Stimulated activated effector memory CD8-positive, alpha-beta T cell treated with anti-CD3 and anti-CD28 coated beads, Interleukin-12 subunit alpha, Interleukin-12 subunit beta, amount 100 ng/mL, for 72 hours (primary cell): ENCODE measurements at places on chromosomes 2 and 18.

GRCh38 chr2:170685591-170685990 lies 29.5 kb upstream of the SP5 start:
- DNase-seq = no peak

- no peak for DNase-seq
Observed at GRCh38 chr2:233807966-233808935, 30.1 kb downstream of the MROH2A start.

- peak; percentile 57 for DNase-seq
Observed at GRCh38 chr2:241540771-241541561, 17.6 kb upstream of the BOK start.

DNA sequence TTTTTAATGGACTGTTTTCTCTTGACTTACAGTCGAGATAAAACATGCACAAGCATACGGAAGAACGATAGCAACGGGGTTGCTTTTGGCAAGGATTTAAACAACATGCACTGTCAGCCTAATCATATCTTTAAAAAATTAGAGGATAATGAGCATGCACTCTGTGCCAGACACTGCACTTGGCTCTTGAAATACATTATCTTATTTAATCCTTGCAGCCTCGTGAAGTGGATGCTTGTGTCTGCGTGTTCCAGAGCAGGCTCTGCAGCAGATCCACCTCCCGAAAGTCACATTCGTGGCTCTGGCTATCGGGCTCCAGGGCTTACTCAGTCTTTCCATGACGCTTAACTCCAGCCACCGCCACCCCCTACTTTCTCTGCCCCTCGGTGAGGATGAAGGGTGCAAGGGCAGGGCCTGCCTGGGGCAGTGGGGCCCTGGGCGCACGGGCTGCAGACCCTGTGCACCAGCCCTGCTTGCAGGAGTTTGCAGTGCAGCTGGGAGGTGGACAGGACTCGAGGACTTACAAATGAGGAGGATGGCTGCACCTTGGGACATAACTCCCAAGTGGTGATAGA lies 61.7 kb downstream of the ACKR3 start:
- DNase-seq = no peak

DNA sequence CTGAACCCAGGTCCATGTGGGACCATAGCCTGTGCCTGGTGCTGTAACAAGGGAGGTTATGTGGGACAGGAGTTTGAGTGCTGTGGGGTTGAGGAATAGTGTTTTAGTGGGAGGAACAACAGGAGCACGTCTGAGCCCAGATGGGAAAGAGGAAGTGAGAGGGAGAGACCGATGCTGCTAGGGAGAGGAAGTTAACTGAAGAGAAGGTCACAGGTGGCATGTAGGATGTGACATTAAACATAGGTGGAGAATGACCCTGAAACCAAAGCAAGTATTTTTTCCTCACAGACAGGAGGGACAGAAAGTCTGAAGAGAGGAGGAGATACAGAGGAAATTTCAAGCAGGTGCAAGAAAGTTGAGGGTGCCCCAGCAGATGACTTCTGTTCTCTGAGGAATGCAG lies 87.8 kb downstream of the ACOXL start:
- DNase-seq = no peak

DNA sequence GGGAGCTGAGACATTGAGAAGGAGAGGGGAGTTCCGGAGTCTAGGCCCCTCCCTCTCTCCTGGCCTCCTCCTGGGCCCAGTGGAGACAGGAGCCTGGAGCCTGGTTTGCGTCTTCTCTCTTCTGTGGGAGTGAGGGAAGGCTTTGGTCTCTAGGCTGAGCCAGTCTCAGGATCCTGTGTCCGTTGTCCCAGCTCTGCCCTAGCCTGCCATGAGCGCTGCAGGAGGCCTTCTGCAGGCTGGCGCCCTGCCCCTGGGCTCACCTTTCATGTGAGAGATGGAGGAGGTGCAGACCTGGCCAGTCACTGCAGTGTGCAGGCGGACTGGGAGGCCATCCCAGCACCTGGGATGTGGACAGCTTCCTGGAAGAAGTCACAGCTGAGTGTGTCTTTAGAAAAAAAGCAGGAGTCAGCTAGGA lies 8.7 kb downstream of the IMPA2 start:
- DNase-seq = no peak

- no peak for DNase-seq
Observed at GRCh38 chr2:198701481-198701880, 756.3 kb downstream of the SATB2 start.

DNA sequence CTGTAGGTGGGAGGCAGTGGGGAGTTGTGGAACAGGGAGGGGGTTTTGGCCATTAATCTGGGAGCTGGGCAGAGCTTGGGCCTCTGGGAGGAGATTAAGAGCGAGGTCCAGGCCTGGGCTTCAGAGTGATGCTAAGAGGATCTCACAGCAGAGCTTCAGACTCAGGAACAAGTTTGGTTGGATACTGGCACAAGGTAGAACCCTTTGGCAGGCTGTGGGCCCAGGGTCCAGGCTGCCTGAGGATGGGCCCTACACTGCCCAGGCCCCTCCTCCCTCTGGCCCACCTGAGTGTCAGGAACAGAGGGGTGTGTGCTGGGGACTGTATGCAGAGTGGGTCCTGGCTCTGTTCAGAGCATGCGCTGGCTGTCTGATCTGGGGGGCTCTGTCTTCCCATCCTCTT lies 334.9 kb downstream of the CYP26B1 start:
- no peak for DNase-seq

DNA sequence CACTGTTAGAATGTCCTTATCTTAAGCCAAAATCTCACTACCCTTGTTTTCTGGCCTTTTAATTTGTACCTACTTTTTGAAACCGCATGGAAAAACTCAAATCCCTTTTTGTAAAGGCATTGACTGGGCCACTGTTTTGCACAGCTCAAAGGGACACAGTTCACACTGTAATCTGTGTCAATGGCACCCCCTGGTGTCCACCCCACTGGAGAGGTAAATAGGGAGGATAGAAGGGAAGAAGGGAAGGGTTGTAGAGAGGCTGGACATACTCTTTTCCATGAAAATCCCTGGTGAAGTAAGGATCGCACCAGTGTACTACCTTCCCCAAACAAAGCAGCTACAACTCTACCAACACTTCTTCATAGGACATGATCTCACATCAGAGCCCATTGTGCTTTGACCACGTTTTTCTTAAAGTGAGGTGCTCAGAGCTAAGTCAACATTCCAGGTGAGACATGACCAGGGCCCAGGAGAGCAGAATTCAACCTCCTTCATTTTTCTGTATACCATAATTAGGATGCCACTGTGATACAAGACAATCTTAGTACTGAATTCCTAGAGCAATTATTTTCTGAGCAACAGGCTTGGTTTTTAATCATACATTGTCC lies 92.4 kb upstream of the RMDN2 start:
- peak; percentile 59 for DNase-seq

- DNase-seq = no peak
Observed at GRCh38 chr2:54206596-54206995, 49.4 kb downstream of the TSPYL6 start.

DNA sequence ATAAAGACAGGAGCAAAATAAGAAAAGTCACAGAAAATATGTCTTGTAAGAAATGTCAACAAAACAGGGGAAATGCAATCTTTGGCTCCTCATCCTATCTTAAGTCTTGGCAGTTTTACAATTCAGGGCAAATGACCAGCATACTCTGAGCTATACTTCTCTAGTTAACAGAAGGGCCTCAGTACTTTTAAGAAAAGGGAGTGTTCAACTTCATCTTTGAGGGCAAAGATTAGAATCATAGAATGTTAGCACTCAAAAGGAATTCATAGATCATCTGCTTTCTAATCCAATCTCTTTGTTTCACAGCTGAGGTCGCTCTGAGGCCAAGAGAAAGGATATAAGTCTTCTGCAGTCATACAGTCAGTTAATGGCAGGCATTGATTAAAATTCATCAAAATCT lies 174.0 kb upstream of the NT5C1B start:
- DNase-seq = no peak

DNA sequence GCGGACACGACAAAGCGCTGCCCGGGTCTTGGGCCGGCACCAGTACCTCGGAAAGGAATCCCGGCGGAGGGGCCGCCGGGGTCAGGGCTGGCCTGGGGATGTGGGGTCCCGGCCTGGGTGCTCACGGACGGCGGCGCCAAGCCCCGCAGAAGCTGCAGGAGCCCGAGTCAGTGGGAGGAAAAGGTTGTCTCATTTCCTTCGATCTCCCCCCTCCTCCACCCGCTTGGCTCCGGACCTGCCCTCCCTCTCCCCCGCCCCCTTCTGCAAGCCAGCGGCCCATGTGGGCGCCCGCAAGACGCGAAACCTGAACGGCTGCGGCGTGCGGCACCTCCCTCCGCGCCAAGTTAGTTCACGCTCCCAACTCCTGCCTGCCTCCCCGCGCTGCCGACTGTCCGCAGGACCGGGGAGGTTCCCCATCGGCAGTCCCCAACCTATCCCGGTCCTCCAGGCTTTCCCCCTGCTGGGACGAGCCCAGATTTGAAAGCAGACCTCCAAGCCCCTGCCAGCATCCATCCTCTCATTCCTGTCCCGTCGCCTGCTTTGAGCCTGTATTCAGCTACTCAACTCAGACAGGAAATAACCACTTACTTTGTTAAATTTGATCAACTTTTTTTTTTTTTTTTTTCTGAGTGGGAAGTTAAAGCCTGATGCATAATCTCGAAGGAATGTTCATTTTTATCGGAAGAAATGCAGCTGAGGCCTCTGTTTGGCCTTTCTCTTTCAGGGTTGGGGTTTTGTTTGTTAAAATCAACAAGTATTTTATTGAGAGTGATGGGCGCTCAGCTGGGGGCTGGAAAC lies at the start of gene EVA1A:
Gene EVA1A, minus strand, starts transcription at position 172 of the 798 bp plus-strand sequence. CDS start 42,799 bp downstream, outside the sequence.
- DNase-seq = no peak

DNA sequence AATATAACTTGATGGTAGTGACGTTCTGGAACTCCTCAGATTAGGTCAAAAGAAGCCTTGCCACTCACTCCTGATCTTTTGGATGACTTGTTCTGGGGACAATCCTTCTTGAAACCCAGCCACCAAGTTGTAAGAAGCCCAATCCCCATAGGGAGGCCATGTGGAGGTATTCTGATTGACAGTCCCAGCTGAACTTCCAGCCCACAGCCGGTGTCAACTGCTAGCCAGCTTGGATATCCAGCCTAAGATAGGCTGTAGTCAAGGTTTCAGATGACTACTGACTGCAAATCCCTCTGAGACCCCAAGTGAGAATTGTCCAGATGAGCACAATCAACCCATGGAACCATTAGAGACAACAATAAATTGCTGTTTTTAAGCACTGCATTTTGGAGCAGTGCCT lies 31.4 kb downstream of the EIF2AK2 start:
- DNase-seq = no peak

DNA sequence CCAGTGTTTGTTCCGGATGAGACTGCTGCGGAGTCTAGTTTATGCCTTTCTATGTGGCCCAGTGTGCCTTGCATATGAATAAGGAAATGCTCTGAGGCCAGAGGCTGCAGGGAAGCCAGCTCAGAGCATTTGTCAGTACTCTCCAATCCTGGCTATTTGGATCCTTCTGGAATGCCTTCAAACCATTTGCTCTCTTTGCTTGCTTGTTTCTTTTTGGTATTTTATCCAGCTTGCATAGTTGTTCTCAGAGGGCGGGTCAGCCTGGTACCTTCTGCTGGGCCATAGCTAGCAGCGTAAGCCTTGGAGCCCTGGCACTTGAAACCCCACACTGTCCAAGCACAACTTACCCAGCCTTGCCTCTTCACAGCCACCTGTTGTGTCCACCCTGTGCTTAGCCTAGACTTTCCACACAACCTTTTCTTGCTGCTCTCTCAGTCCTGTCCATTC lies 20.5 kb downstream of the CENPO start:
- no peak for DNase-seq

GRCh38 chr2:1731447-1731962 lies 12.8 kb downstream of the PXDN start:
- DNase-seq = no peak

DNA sequence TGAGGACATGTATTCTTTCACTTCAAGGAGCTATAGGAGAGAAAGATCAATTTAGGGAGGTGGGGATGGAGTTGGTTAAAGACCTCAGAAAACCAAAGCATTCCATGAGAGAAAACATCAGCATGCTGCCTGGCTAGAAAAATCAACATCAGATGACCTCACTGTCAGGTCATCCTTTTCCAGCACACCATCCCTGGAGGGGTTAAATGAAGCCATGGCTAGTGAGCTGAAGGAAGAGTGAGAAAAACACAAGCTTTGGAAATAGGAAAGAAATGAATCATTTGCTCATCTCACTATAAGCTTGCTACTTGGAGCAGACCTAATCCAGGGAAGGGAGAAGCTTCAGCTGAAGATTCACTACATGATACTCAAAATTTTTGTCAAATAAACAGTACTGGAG lies 109.5 kb upstream of the ITGB6 start:
- no peak for DNase-seq

GRCh38 chr2:162403884-162404283 lies 60.0 kb downstream of the GCA start:
- DNase-seq = no peak

GRCh38 chr18:70289351-70290312 lies 787 bp downstream of the SOCS6 start:
- no peak for DNase-seq

GRCh38 chr18:25164848-25165811 lies 186.8 kb downstream of the ZNF521 start:
- no peak for DNase-seq

GRCh38 chr2:10091182-10091888 lies 11.1 kb upstream of the CYS1 start:
- DNase-seq = no peak

DNA sequence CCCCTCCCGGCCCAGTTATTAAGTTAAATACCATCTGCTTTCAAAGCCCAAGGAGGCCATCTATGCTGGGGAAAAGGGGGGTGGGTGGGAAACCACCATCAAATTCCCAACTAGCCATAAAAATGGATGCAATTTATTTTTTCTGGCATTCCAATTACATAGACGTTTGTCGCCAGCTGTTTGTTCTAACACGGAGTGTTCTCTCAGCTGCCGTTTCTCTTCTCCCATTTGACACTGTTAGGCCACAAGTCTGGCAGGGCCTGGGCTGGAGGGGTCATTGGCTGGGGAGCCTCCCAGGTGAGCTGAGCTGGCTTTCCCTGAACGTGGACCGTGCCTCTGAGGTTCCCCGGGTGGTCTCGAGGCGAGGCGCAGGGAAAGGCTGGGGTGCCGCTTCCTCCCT lies 16.6 kb downstream of the ATOH8 start:
- no peak for DNase-seq

- no peak for DNase-seq
Observed at GRCh38 chr2:181285116-181285515, 172.1 kb upstream of the ITGA4 start.

- DNase-seq = no peak
Observed at GRCh38 chr2:190050001-190050400, 12.5 kb downstream of the MSTN start.

DNA sequence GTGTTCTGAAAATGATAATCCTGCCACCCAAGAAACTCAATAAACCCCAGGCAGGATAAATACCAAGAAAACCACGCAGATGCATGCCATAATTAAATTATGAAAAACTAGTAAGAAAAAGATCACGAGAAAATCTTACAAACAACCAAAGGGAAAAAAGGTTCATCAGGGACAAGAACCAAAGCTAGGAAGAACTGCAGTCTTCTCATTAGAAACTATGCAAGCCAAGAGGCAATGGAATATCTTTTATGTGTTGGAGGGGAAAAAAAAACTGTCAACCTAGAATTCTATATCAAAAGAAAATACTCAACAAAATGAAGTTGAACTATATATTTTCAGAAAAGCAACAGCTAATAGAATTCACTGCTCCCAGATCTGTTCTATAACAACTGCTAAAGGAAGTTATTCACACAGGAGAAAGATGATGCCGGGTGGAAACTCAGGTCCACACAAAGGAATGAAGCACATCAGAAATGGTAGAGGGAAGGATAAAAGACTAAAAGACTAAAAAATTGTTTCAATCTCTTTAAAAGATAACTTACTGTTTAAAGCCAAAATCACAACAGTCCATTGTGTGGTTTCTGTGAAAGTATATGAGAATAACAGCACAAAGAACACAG lies 55.0 kb downstream of the NDUFA10 start:
- no peak for DNase-seq

- DNase-seq = no peak
Observed at GRCh38 chr2:208594642-208595385, 188.2 kb downstream of the PTH2R start.
